ENCODE measurements at places on chromosomes 16 and 17.

DNA sequence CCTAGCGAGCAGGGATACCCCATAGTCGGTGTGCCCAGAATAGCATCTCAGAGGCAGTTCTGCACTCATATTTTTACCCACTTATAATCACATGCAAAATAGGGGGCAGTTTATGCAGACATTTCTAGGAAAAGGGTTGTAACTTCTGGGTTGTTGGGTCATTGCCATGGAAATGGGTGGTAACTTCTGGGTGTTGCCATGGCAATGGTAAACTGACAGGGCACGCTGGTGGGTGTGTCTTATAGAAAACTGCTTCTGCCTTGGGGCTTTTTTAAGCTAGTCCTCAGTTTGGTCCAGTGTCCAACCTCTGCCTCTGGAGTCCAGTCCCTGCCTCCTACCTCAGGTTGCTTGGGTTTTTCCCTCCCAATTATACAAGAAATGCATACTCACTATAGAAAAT lies 7.4 kb upstream of the SPAG9 start:
- DNase-seq = no peak

DNA sequence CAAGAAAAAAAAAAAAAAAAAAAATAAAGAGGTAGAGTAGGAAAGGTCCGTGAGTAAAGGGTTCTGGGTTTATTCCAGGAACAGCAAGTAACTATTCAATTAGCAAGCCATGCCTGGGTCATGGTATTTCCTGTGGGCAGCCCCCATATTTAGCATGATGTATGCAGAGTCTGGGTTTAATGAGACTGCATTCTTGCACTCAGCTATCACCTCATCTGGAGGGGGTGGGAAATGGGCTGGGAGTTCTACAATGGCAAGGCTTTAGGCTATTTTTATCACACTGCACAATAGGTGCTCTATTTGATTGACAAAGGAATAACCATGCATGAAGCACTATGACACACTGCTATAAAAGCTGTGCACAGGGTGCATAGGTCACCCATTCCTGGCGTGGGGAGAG lies 104.0 kb upstream of the CCL2 start:
- DNase-seq = no peak

DNA sequence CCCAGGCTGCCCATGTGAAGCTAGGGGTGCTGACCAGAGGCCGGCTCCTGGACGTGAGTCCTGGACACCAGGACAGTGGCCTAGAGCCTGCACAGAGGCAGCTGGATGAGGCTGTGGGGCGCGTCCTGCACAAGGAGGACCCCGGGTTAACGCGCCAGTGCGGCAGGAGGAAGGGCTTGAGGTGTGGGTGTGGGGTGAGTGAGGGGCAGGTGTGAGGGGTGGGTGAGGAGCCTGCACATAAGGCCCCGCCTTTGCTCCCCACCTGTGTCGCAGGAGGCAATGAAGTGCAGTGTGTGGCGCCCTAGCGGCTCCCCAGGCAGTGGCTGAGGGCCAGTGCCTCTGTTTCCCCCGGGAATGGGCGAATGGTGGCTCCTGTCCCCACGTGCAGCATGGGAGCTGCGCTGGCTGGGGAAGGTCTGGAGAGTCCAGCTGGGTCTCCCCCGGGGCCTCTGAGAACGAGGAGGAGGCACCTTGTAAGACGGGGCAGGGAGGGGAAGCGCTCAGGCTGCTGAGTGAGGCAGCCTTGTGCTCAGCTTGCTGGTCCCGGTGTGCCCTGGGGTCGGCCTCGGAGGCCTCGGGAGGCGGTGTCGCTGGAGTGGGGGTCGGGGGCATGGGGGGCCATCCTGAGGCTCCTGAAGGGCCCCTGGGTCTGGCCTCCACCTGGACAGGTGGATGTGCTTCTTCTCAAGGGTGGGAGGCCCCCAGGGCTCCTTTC lies 3.2 kb downstream of the CD7 start:
- DNase-seq = no peak

DNA sequence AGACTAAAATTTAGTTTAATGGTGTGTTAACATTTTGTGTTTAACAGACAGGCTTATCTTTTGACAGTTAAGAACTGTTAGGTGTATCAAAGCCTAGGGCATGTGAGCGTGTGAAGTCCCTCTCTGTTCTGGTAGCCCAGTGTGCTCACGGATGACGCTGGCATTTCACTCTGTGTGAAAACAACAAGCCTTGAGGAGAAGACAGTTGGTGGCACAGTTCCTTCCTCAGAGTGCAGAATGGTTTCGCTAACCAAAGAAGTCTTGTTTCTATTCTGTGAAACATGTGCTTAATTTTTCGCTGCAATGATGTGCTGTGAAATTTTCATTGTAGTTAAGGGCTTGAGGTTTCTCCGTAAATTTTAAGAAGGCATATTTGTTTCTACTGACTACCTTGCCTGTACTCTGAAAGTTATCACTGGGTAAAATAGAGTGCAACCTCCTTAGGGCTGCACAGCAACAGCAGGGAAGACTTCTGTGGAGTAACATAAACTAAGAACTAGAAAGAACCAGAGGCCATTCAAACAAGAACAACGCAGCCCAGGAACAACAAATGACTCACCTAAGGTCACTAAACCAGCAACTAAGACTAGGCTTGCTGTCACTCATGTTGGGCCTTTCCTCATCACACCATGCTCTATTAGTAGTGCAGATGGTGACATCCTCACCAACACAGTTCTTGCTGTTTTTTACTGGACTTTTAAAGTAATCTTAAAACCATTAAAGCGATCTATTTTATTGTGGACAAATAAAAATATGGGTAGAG lies 33.4 kb downstream of the BRD7 start:
- no peak for DNase-seq

DNA sequence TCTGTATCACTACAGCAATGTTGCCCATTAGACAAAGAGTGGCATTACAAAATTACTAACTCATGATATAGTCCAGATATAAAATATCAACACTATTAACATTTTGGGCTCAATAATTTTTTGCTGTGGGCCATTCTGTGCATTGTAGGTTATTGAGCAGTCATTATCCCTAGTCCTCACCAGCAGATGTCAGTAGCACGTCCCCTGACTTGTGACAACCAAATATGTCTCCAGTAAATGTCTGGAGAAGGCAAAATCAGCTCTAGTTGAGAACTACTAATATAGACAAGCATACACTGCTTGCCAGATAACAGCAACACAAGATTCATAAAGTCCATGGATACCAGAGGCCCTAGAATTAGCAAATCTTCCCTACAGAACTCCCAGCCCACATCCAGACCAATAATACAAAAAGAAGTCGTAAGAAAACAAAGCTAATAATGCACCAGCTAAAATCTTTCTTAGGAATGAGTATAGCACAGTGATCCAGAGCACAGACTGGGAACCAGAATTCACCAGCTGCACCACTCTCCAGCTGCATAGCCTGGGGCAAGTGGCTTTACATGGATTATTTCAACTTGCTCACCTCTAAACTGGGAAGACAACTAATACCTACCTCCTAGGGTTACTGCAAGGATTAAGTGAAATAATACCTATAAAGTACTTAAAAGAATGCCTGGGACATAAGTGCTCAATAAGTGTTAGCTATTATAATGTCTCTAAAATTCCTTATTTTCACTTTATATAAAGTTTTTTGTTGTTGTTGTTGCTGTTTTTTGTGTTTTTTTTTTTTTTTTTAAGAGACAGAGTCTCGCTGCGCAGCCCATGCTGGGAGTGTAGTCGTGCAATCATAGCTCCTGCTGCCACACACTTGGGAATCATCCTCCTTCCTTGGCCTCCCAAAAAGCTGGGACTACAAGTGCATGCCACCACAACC lies 23.7 kb downstream of the HELZ start:
- no peak for DNase-seq

GRCh38 chr16:17173281-17173680 lies 297.5 kb downstream of the XYLT1 start:
- DNase-seq = no peak

DNA sequence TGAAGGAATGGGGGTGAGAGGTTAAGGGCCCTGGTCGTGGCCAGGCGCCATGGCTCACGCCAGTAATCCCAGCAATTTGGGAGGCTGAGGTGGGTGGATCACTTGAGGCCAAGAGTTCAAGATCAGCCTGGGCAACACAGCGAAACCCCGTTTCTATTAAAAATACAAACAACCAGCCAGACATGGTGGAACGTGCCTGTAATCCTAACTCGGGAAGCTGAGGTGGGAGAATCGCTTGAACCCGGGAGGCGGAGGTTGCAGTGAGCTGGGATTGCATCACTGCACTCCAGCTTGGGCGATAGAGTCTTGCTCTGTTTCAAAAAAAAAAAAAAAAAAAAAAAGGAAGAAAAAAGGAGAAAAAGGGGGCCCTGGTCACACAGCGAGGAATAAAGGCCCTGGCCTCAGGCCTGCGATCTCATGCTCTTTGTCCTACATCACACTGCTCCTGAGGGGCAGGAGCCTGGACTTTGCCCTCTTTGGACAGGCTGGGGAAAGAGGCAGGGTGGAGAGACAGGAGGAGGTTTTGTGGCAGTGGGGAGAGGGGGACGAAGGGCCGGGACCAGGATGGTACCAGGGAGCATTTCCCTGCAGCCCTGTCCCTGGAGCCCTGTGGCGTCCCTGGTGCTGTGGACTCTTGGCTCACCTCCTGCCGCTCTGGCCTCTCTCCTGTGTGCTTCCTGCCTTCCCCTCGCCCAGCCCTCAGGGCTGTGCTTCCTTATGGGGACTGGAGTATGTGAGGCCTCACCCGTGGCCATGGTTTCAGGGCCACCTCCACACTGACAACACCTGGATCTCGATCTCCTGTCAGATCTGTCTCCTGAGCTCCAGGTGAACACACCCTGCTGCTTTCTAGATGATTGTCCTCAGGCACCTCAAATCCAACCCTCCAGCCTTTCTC lies 19.7 kb upstream of the SLC25A19 start:
- DNase-seq = no peak

GRCh38 chr16:65908568-65908967 lies 457.9 kb upstream of the CDH5 start:
- no peak for DNase-seq

- no peak for DNase-seq
Observed at GRCh38 chr16:11700264-11701029, 32.2 kb downstream of the SNN start.

DNA sequence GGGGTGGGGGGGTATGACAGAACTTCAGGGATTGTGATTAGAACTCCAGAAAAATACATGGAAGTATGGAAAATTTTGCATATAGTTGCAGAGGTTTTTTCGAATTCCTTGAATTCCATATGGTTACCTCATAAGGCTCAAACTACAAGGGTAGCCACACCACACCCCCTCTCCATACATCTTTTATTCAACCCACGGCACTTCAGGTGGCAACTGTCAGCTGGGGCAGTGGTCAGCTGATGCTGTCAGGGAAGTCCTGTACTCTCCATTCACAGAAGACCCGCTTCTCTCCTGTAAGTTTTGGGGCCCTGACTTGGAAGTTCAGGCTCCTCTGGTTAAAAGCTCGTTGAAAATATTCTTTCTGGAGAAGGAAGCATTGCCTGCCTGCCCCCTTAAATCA lies 57.5 kb upstream of the CLEC19A start:
- DNase-seq = no peak

- peak; percentile 76 for DNase-seq
Observed at GRCh38 chr16:79316004-79316458, 284.5 kb downstream of the MAF start.

DNA sequence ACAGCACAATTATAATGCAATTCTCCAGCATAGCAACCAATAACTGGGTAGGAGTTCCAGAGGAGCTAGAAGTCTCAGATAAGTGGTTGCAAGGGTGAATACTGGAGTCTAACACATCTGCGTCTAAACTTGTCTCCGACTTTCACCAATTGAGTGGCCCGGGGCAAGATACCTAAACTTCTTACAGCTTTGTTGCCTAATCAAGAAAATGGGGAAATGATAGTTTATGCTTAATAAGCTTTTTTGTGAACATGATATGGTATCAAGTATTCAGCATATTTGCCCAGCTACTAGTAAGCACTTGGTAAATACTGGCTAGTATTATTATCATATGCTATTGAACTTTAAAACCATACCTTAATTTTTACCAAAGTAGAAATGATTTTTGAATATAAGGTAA lies 183.5 kb downstream of the KCNJ2 start:
- DNase-seq = no peak

GRCh38 chr17:9002606-9003354 lies 18.5 kb upstream of the NTN1 start:
- DNase-seq = no peak

GRCh38 chr16:3665508-3665907 lies 11.0 kb downstream of the DNASE1 start:
- DNase-seq = no peak

DNA sequence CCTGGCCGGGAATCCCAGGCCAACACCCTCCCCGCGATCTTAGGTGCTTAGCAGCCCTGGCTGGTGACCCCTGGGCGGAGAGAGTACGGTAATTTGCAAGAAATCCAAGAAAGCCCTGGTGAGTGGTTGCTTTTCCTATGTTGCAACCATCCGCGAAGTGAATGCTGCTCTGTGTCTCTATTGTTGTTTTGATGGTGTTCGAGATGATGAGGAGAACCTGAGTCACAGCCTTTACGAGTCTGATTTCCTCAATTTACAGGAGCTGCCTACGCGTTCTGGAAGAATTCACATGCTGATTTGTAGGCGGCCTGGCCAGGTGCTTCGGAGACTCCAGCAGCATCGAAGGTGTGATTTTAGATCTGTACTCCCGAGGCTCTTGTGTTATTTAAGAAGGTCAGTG lies 63.3 kb downstream of the TMEM235 start:
- no peak for DNase-seq

- no peak for DNase-seq
Observed at GRCh38 chr16:85422632-85423550, 190.2 kb upstream of the GSE1 start.

- no peak for DNase-seq
Observed at GRCh38 chr16:84339311-84339710, 29.0 kb upstream of the ATP2C2 start.

DNA sequence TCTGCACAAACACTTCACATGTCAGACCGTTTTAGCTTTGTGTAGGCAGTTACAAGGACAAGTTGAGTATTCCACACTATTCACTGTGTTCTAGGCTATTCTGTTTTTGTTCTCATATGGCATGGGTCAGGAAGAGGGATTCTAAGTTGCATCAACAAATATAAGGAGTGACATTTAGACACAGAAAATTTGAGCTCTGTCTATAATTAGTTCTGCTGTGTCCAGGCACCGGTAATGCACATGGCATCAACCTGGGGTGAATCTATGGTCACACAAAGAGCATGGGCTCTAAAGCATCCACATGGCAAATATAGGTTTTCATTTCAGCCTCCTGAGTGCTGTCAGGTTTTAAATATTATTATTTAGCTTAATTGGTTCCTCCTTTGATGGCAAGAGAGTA lies 130.4 kb upstream of the PMFBP1 start:
- no peak for DNase-seq

- no peak for DNase-seq
Observed at GRCh38 chr17:28867276-28867675, 12.5 kb downstream of the ERAL1 start.

- no peak for DNase-seq
Observed at GRCh38 chr16:14609716-14610115, 20.3 kb downstream of the PARN start.

GRCh38 chr17:62727916-62728672 lies 80.0 kb downstream of the MARCHF10 start:
- no peak for DNase-seq

- DNase-seq = no peak
Observed at GRCh38 chr17:63463771-63464170, 13.1 kb upstream of the ACE start.

- DNase-seq = no peak
Observed at GRCh38 chr16:17524656-17525055, 53.9 kb upstream of the XYLT1 start.

Data from stimulated activated CD4-positive, alpha-beta T cell treated with anti-CD3 and anti-CD28 coated beads, Interleukin-12 subunit alpha, Interleukin-12 subunit beta, amount 100 ng/mL, for 48 hours (primary cell).